ENCODE measurements at places on chromosomes 16 and 17.

- no peaks in the 10 kb centered on the region for H3K36me3 ChIP-seq
- H3K4me1 ChIP-seq: no peaks in the 10 kb centered on the region
- DNase-seq: no peak
- H3K27ac ChIP-seq: no peak overlapping the region
These were observed 77.6 kb downstream of the MMD start for GRCh38 chr17:55343900-55344513.

GRCh38 chr17:35692512-35693210, 38.8 kb upstream of the RASL10B start:
- H3K4me1 ChIP-seq: no peaks in the 10 kb centered on the region
- H3K27me3 ChIP-seq: no peaks in the 10 kb centered on the region
- H3K36me3 ChIP-seq: peaks cover 14% of the 10 kb centered on the region
- H3K27ac ChIP-seq: no peak overlapping the region
- no peak for DNase-seq

- no peak overlapping the region for H3K4me3 ChIP-seq
- H3K27ac ChIP-seq: no peak overlapping the region
- DNase-seq: no peak
- H3K4me1 ChIP-seq: peaks cover 30% of the 10 kb centered on the region
- H3K36me3 ChIP-seq: no peaks in the 10 kb centered on the region
- no peaks in the 10 kb centered on the region for H3K27me3 ChIP-seq
These were observed 60.7 kb downstream of the IRF8 start for GRCh38 chr16:85959686-85960085.

- no peaks in the 10 kb centered on the region for H3K36me3 ChIP-seq
- DNase-seq: no peak
- no peaks in the 10 kb centered on the region for H3K4me1 ChIP-seq
These were observed 109.8 kb upstream of the FAM20A start for GRCh38 chr17:68710976-68711375.

GRCh38 chr17:66834919-66835454, at the start of gene CACNG5:
TSS of gene CACNG5 (plus strand) at chr17:66835117. CDS start at chr17:66877333, 42,216 bp downstream.
- H3K27ac ChIP-seq: no peak within 1 kb of the TSS
- no peak within 1 kb of the TSS for H3K4me3 ChIP-seq
- DNase-seq: no peak
- no peaks in the 10 kb centered on the region for H3K27me3 ChIP-seq

- DNase-seq: no peak
- no peaks in the 10 kb centered on the region for H3K36me3 ChIP-seq
- no peak overlapping the region for H3K27ac ChIP-seq
- 0 out of 2 replicates have a peak, but pooled peaks cover 3% of the 10 kb centered on the region for H3K4me1 ChIP-seq
These were observed 14.3 kb downstream of the FBXO31 start for GRCh38 chr16:87369117-87369765.

DNA sequence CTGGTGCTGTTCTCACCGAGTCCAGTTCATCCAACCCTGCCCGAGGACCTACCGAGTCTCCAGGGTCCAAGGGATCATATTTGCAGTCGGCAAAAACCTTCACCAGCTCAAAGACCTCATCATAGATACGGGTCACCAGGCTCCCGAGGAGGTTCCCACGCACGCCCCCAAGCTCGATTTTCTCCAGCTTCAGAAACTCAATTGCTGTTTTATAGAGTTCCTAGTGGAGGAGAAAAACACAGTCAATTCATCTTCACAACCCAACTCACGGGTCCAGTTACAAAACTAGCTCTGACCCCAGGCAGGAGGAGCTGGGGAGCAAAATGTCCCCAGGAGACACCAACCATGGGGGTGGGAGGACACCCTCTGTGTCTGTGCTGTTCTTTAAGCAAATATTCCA, 10.2 kb downstream of the DNAH17 start:
- H3K27me3 ChIP-seq: peaks cover 2% of the 10 kb centered on the region
- H3K36me3 ChIP-seq: no peaks in the 10 kb centered on the region
- DNase-seq: no peak
- no peaks in the 10 kb centered on the region for H3K4me1 ChIP-seq
- H3K27ac ChIP-seq: no peak overlapping the region

GRCh38 chr16:67571981-67572431, 9.7 kb downstream of the CTCF start:
- no peak overlapping the region for H3K27ac ChIP-seq
- H3K36me3 ChIP-seq: peaks cover 13% of the 10 kb centered on the region
- no peak for DNase-seq
- H3K4me3 ChIP-seq: no peak overlapping the region
- peaks cover 3% of the 10 kb centered on the region for H3K4me1 ChIP-seq

DNA sequence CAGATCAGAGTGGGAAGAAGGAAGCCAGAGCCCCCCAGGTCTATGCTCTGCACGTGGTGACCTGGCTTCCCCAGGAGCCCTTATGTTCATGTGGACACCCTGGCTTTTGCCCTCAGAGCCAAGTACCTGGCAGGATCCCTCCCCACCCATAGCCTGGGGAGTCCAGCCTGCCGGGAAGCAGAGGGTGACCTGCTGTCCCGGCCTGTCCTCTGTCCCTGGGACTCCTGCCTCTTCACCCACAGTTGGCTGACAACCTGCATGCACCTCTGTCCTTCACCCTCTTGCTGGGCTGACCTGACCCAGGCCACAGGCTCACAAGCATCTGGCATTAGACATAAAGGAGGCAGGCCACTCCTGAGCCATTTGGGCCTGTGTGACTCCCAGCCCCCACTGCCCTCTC, 60.2 kb downstream of the SMPD3 start:
- H3K27me3 ChIP-seq: no peaks in the 10 kb centered on the region
- H3K4me3 ChIP-seq: no peak overlapping the region
- no peak for DNase-seq
- no peaks in the 10 kb centered on the region for H3K4me1 ChIP-seq
- no peaks in the 10 kb centered on the region for H3K36me3 ChIP-seq

GRCh38 chr17:46851029-46851741, at the start of gene WNT9B:
TSS of gene WNT9B (plus strand) at chr17:46851583. CDS start at chr17:46851639, 56 bp downstream.
- H3K4me3 ChIP-seq: no peak within 1 kb of the TSS
- no peak for DNase-seq
- H3K27me3 ChIP-seq: peaks cover 14% of the 10 kb centered on the region
- no peaks in the 10 kb centered on the region for H3K4me1 ChIP-seq

DNA sequence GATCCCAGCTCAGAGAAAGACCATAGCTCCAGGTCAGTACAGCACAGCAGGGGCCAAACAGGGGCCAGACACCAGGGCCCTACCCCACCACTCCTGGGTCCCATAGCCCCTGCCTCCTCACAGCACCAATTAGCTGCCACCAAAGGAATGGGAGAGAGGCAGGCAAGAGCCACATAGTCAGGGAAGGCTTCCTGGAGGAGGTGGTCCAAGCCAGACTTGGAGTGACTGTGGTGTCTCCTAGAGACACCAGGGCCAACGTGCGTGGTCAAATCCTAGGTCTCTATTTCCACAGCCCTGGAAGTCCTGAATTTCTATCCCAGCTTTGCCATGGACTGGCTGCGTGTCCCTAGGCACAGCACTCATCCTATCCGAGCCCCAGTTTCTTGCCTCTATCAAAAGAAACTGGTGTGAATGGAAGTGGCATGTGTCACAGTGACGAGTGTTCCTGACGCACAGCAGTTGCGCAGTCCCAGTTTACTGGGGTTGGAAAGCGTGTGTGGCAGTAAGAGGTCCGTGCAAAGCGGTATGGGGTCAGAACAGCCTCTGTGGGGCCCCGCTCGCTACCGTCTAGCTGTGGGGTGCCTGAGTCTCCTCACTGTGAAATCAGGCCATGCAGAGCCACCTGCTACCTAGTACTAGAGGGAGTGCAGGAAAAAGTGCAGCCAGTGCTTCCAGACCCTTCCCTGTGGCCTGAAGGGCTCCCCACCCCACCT, 23.5 kb downstream of the KCNJ12 start:
- no peaks in the 10 kb centered on the region for H3K4me1 ChIP-seq
- no peak overlapping the region for H3K4me3 ChIP-seq
- no peak overlapping the region for H3K27ac ChIP-seq
- no peak for DNase-seq

- no peaks in the 10 kb centered on the region for H3K4me1 ChIP-seq
- no peaks in the 10 kb centered on the region for H3K36me3 ChIP-seq
- no peak overlapping the region for H3K27ac ChIP-seq
- no peak overlapping the region for H3K4me3 ChIP-seq
- no peaks in the 10 kb centered on the region for H3K27me3 ChIP-seq
These were observed 72.7 kb upstream of the GAS7 start for GRCh38 chr17:10271106-10271562.

DNA sequence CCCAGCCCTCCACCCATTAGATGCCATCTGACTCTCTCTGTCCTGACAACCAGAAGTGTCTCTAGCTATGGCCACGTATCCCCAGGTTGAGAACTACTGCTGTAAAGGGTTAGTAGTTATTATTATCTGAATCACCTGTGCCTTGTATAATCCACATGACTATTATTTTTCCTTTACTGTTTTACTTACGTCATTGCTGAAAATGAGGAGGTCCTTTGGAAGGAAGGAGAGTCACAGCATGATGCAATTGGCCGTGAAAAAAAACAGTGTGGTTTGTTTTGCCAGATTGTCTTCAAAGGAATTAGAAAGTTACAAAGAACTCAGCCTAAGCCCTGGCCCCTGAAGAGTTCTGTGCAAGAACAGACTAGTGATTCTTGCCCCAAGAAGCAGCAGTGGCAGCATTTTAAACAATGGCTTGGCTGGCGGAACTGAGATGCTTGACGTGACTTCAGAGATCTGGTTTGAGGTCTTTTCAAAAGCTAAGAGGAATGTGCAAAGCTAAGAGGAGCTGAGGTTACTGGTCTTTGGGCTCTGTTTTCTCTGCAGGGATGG, 413.3 kb upstream of the EEF2KMT start:
- no peak for DNase-seq
- no peak overlapping the region for H3K27ac ChIP-seq
- H3K36me3 ChIP-seq: no peaks in the 10 kb centered on the region
- no peak overlapping the region for H3K4me3 ChIP-seq

DNA sequence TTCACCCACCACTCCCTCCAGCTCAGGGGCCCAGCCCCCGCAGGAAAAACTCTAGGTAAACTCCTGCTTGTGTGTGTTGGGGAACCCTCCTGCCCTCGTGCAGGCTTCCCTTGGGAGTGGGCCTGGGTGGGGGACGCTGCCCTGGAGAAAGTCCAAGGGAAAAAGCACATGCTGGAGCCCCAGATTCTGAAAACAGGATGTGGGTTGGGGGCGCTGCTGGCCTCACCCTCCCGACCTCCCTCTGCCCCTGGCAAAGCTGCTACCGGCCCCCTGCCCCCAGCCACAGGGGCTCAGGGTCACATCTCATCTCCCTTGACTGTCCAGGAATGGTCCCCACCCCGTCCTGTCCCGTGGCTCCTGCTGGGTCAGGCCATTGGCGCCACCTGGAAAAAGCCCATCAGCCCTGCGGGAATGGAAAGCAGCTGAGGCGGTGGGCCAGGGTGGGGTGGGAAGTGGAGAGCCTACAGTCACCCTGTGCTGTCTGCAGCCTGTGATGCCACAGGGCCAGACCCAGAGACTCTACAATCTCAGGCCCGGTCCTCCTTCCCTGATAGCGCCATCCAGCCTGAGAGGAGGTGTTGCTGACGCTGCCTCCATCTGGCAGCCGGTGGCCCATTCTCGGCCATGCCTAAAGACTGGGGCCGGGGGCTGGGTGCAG, 2.5 kb upstream of the GJD3 start:
- no peaks in the 10 kb centered on the region for H3K4me1 ChIP-seq
- H3K27me3 ChIP-seq: no peaks in the 10 kb centered on the region

DNA sequence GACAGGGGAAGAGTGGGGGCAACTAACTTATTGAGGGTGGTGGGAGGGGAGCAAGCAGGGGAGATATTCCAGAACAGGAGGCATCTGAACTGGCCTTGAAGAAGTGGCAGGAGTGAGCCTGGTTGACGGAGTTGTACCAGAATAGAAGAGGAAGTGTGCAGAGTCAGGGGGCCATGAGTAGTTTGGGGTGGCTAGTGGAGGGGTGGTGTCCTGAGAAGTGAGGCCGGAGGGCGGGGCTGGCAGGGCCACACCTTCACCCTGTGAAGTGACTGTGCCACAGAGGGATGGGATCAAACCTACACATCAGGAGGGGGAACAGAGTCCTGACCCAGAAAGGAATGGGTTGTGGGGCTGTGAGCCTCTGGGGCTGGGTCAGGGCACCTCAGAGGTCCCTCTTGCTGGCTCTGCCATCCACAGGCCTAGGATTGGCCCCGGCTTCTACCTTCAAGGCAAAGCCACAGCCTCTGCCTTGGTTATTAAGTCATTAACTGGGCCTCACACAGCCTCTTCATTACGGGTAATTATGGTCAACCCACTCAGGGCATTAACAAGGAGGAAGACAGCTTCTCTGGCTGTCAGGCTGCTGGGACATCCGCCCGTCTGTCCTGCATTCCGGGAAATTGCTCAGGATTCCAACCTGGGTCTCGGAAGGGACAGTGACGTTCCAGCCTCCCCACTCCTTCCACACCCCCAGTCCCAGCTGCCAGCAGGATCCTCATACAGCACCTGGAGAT, 12.7 kb downstream of the SPNS2 start:
- H3K27me3 ChIP-seq: no peaks in the 10 kb centered on the region
- H3K27ac ChIP-seq: no peak overlapping the region
- no peaks in the 10 kb centered on the region for H3K36me3 ChIP-seq

- no peaks in the 10 kb centered on the region for H3K4me1 ChIP-seq
- no peaks in the 10 kb centered on the region for H3K27me3 ChIP-seq
- no peak overlapping the region for H3K27ac ChIP-seq
These were observed 223.5 kb downstream of the CYB561 start for GRCh38 chr17:63222655-63223054.

DNA sequence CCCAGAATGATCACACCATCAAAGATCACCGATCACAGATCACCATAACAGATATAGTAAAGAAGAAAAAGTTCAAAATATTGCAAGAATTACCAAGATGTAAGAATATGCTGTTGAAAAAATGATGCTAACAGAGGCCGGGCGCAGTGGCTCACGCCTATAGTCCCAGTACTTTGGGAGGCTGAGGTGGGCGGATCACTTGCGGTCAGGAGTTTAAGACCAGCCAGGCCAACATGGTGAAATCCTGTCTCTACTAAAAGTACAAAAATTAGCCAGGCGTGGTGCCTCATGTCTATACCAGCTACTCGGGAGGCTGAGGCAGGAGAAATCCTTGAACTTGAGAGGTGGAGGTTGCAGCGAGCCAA, 53.2 kb downstream of the CPPED1 start:
- H3K27me3 ChIP-seq: no peaks in the 10 kb centered on the region
- H3K36me3 ChIP-seq: no peaks in the 10 kb centered on the region
- no peak for DNase-seq
- H3K27ac ChIP-seq: peak overlapping the region; percentile 61
- peaks cover 19% of the 10 kb centered on the region for H3K4me1 ChIP-seq

- no peaks in the 10 kb centered on the region for H3K4me1 ChIP-seq
- no peak overlapping the region for H3K27ac ChIP-seq
- H3K4me3 ChIP-seq: no peak overlapping the region
- DNase-seq: no peak
- H3K27me3 ChIP-seq: no peaks in the 10 kb centered on the region
- no peaks in the 10 kb centered on the region for H3K36me3 ChIP-seq
These were observed 8.2 kb downstream of the KRT9 start for GRCh38 chr17:41563607-41564170.

DNA sequence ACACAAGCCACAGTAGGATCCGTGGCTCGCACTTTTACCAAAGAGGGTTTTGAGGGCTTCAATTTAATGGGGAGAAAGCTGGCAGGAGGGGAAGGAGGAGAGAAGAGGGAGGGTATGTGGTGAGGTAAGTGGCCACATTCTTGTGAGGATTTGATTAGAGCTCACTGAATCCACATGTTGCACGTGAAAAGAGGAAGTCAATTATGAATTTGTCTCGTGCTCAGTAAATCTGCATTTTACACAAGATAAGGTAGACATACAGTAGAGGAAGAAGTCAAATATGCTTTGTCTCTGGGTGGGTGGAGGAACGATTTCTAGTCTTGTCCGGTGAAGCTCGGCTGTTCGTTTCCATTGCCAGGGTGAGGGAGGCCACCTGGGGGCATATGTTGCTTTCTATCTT, 862 bp downstream of the ZNF232 start:
- DNase-seq: no peak
- peak overlapping the region; percentile 69 for H3K4me3 ChIP-seq
- peak overlapping the region; percentile 60 for H3K27ac ChIP-seq
- H3K36me3 ChIP-seq: peaks cover 10% of the 10 kb centered on the region
- no peaks in the 10 kb centered on the region for H3K27me3 ChIP-seq
- H3K4me1 ChIP-seq: no peaks in the 10 kb centered on the region

Measured in GM12878 (cell line).